Mammary epithelial cell (primary cell): ENCODE measurements at places on chromosomes 13 and 19.

GRCh38 chr19:10226376-10227025 is 4.6 kb downstream of the S1PR2 start:
- no peak for DNase-seq

- peak; percentile 26 for DNase-seq
Observed at GRCh38 chr19:51354742-51355148, 11.4 kb downstream of the ETFB start.

- no peak for DNase-seq
Observed at GRCh38 chr19:2731181-2731995, 8.4 kb downstream of the SLC39A3 start.

DNA sequence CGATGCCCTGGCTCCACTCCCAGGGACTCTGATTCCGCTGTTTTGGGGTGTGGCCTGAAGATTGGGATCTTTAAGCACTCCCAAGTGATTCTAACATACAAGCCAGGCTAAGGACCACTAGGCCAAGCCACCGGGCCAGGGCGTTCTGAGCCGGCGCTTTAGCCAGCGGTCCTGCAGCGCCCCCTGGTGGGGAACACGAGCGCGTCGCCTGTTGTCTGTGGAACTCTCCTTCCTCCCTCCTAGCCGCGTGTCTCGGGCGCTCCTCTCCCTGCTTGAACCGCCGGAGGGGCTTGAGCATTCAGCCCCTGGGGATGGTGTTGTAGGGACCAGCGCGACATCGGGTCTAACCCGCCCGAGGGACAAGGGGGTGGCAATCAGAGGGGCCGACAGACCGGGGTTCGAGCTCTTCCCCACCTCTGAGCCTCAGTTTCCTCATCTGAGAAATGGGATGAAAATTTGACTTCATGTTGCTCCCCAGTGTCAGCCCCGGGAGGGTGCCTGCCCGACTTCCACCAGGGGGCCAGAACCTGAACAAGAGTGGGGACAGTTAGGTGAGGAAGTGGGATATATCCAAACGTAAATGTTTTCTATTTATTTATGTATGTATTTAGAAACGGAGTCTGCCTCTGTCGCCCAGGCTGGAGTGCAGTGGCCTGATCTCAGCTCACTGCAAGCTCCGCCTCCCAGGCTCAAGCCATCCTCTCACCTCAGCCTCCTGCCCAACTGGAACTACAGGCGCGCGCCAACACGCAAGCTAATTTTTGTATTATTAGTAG is 18.0 kb upstream of the PNMA8B start:
- peak; percentile 57 for DNase-seq

GRCh38 chr19:16076154-16076957 is at the start of gene TPM4:
Gene TPM4, plus strand, starts transcription at chr19:16076495. Its CDS starts 71 bp downstream, at chr19:16076566.
- DNase-seq = peak; percentile 93
